Left cardiac atrium (tissue), 4 donors: ENCODE measurements at places on chromosomes 7 and 10. TPM values are rescaled to one million over a fixed set of nuclear protein-coding genes. Genes with fewer than 3 reads are reported as not detected.

DNA sequence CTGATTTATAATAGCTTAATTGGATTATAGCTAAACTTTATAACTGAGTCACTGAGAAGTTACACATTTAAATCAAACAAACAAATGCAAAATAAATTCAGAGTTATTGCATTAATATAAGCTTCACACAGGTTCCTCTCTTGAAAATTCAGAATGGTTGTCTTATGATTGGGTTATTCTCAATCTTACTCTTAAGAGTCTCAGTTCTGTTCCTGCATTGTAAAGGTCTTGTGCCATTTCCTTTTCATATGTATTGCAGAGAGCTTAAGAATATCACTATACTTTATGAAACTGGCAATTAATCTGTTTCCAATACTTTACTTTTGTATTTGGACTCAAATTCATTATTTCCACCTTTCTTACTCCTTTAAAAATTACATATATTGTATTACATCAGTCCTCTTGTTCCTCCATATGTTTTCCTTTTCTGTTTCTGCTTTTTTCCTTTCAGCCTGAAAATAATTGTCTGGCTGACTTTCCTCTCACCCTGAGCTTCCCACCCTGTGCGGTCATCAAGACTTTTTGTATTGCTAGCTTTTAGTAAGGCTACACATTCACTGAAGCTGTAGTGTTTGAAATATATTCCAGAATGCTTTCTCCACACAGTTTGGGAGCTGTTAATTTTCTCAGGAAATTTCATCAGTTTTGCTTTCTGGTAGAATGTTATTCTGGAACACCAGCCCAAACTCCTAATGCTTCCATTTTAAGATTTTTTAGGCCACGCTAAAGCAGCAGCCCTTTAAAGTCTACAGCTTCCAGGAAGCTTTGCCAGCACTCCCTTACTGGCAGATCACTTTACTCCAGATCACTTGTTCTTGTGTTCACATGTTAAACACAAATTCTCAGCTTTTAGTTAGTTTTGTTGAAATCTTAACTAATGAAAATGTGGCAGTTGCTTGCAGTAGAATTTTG, 139.4 kb downstream of the KCND2 start:
- DNase-seq, result no peak

TCAF2 gene
- 0.55 TPM for total RNA-seq

- no peak for DNase-seq
These were observed 42.6 kb upstream of the ECHDC3 start for GRCh38 chr10:11699550-11700097.

TMEM176B gene
- total RNA-seq, result 241 TPM

DNA sequence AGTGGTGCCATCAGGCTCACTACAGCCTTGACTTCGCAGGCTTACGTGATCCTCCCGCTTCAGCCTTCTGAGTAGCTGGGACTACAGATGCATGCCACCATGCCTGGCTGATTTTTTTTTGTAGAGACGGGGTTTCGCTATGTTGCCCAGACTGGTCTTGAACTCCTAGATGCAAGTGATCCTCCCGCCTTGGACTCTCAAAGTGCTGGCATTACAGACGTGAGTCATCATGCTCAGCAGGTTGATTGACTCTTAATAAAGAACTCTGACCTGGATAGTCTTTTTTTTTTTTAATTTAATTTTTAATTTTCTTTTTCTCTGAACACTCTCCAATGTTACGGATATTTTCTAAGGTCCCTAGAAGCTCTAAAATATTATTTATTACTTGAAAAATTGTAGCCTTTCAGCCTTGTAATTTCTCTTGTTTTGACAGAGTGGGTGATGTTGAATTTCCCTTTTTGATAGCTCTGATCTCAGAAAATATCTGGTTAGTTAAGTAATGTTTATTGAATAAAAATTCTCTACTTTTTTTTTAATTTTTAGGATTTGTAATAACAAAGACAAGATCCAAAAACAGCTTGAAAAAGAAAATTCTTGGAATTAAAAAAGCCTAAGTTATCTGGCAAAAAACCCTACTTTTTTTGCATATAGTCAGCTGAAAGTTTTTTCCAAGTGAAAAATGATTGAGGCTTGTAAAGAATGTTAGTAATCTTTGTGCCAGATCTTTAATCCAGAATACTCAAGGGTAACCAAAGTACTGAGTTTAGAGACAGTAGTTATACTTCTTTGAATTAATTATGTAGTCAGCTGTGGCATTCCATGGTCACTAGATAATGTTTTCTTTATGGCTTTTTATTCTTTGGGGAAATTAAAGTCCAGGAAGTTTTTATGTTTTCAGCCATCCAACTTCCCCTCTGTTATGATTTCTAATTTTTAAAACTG, 26.7 kb downstream of the TBC1D12 start:
- no peak for DNase-seq

FKBP6 gene
- not detected for total RNA-seq

GRCh38 chr10:109859221-109859620, 64.1 kb downstream of the XPNPEP1 start:
- DNase-seq, result no peak

- DNase-seq, result peak; percentile 62
These were observed 7.2 kb upstream of the MBL2 start for GRCh38 chr10:52779541-52780390.

SEMA3C gene
- 44.1 TPM for total RNA-seq

TSPAN13 gene
- total RNA-seq, result 19.6 TPM

- DNase-seq, result no peak
These were observed 93.8 kb downstream of the CHCHD3 start for GRCh38 chr7:132988117-132988516.

GRM3 gene
- 0.18 TPM for total RNA-seq

- no peak for DNase-seq
These were observed 95.5 kb upstream of the FAM20C start for GRCh38 chr7:96861-97260.

GRCh38 chr10:124039483-124040013, 53.9 kb downstream of the CHST15 start:
- no peak for DNase-seq

DNA sequence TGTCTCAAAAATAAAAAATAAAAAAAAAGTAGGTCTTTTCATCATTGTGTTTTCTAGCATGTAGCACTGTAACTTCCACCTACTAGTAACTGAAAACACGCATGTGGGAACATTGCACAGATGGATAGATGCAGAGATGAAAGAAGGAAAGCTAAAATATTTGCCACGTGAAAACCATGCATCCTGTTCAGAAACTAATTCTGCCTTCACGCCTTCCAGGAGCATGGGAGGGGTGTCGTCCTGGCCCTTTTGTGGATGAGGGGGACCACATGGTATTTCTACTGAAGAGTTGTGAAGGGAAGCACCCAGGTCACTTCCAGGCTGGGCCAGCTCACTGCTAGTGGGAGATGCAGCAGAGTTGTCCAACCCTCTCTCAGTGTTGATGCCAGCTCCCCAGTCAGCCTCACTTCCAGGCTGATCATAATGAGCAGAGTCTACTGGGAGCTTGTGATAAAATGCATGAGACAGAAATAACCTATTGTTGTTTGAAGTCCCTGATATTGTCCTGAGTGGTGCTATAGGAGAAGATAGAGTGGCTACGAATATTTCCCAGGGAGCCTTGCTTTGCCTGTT, 287.1 kb upstream of the CELF2 start:
- no peak for DNase-seq

- DNase-seq, result no peak
These were observed 516.9 kb downstream of the REEP3 start for GRCh38 chr10:64038107-64038506.

SPDYE6 gene
- total RNA-seq, result not detected

ASAH2 gene
- total RNA-seq, result 3.5 TPM

- peak; percentile 25 for DNase-seq
These were observed 7.7 kb downstream of the ZPBP start for GRCh38 chr7:50085344-50085743.

GRCh38 chr10:27724287-27724686, 21.3 kb downstream of the MKX start:
- DNase-seq, result no peak

DNA sequence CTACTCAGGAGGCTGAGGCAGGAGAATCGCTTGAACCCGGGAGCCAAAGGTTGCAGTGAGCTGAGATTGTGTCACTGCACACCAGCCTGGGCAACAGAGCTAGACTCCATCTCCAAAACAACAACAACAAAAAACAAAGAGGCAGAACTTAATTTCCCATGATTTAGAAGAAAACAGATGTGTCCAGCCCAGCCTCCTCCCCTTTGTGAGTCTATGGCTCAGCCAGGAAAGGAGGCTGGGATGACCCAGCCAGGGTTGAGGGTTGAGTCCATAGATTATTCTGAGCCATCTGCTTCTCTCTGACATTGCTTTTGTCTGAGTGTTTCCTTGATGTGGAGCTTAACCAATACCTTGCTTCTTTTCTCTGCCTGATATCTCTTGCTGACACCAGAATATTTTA, 994.1 kb downstream of the TYW1 start:
- DNase-seq, result no peak

DNA sequence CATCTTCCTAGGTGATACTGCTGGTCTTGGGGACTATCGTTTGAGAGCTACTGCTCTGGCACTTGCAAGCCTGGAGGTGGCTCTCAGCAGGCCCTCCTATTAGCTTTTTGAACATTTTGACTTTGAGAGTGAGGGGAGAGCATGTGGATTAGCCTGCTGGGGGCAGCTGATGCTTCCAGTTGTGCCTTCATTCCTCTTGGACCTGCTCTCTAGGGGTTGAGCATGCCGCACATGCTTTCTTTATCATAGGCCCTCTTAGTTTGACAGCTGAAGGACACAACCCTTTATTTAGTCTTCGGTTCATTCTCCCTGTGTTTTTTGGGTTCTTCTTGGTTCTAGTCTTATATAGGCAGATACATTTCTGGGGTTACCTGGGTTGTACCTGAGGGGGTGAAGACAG, 132.1 kb downstream of the GALNT17 start:
- no peak for DNase-seq
